ENCODE measurements at places on chromosomes 3 and 15.

- DNase-seq: no peak
Measured at GRCh38 chr3:85800676-85801075, 841.9 kb downstream of the CADM2 start.

GRCh38 chr3:194254040-194254439 lies 97.1 kb downstream of the CPN2 start:
- DNase-seq: no peak

GRCh38 chr15:101022876-101023275 lies 103.7 kb downstream of the LRRK1 start:
- DNase-seq: no peak

DNA sequence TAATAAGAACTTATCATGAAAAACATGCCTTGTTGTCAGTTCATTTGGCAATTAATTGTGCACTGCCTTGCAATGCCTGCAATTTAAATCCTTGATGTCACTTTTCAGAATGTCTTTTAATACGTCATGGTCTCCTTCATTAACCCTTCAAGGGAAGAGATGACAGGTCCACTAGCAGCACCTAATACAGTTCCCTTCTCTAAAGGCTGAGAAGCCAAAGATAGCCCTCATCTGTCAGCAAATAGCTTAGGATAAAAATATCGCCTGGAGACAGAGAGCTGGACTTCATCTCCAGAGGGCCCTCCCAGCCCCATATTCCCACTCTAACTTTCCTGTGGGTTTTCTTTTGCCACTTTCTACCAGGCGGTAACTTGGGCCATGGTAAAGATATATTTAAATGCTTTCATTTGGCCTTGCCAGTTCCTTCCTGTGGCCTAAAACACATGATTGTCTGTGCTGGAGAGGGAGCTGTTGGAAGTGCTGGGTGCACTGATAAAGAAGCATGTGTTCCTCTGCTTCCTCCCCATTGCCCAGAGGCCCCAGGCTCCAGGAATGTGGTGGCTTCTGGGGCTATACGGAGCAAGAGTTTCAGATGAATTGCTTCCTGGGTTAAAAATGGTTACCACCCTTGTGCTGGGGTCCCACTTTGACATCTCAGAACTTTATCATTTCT lies 76.3 kb upstream of the UMPS start:
- DNase-seq: no peak

GRCh38 chr3:33722191-33722590 lies 4.1 kb upstream of the CLASP2 start:
- no peak for DNase-seq

DNA sequence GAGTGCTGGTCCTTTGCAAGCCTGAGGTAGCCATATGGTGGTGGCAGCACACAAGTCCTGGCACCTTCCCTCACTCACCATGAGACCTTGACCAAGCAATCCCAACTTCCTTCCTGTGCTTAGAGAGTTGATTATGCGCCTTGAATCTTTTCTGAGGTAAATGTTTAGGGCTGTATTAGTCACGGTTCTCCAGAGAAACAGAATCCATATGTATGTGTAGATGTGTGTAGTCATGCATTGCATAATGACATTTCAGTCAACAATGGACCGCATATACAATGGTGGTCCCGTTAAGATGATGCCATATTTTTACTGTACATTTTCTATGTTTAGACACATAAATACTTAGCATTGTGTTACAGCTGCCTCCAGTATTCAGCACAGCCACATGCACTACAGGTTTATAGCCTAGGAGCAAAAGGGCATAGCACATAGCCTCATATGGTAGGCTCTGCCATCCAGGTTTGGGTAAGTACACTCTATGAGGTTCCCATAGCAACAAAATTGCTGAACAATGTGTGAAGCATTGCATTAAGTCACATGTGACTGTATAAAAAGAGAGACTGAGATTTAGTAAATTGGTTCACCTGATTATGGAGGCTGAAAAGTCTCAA lies 20.2 kb upstream of the NUP210 start:
- no peak for DNase-seq

GRCh38 chr3:11436775-11437174 lies 164.6 kb downstream of the ATG7 start:
- no peak for DNase-seq

DNA sequence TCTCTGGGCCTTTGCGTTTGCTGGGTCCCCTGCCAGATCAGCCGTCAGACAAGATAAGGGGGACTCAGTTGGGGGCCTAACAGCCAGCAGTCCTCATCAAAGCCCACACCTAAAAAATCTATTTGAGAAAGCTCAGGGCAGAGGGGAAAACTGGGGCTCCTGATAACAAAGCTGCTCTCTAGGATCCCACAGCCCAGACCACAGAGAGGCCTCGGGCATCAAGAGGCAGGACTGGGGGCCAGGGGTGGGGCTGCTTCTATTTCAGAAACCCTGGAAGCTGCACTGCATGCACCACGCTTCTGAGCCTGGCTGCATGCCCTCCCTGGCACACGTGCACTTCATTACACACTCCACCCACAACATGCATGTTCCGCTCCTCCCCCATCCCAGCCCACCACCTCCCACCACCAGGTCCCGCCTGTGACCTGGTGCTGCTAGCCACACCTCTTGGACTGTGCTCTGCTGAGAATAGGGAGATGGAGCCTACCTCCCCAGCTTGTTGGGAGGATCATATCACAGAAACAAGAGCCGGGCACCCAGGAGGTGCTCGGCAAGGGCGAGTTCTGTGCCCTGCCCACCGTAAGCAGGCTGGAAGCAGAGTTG lies 26.6 kb downstream of the FBLN2 start:
- no peak for DNase-seq

- no peak for DNase-seq
Measured at GRCh38 chr3:16869261-16870005, 15.3 kb upstream of the PLCL2 start.

DNA sequence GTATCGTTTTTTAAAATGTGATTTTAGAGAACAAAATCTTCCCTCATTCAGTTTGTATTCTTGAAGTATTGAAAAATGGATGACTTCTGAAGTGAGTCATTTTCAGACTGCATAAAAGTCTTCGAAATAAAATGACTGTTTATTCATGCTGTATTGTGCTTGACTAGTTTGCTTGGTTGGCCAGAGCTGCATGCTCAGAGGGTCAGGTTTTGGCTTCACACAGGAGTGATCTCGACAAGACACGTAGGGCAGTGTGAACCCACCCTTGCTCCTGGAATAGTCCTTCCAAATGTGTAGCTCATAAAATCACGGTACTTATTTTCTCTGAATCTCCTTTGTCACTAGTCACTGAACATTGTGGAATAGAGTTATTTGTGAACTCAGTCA lies 73.3 kb downstream of the FNDC3B start:
- no peak for DNase-seq

- DNase-seq: peak; percentile 15
Measured at GRCh38 chr3:149813367-149814281, 609 bp downstream of the RNF13 start.

- no peak for DNase-seq
Measured at GRCh38 chr15:76309601-76310330, 1.5 kb downstream of the ETFA start.

GRCh38 chr15:71162309-71162708 lies 47.0 kb downstream of the THSD4 start:
- no peak for DNase-seq

DNA sequence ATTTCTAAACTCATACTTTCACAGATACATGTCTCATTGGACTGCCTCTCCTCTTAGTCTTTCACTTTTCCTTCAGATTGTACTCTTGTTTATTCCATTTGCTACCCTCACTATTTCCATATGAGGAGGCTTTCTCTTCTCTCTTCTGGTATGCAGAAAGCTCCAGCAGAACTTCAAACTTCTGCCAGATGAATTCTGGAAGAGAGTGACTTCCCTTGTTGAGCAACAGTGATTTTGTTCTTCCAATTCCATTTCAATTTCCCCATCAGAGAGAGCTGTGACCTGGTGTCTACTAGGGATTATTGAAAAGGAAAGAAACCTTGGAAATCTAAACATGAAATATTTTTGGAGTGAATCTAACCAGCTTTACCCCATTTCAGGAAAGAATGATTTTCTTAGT lies 523.2 kb upstream of the ZNF717 start:
- no peak for DNase-seq

- DNase-seq: no peak
Measured at GRCh38 chr15:70378126-70379031, 280.7 kb upstream of the TLE3 start.

- no peak for DNase-seq
Measured at GRCh38 chr3:149738876-149739275, 13.4 kb downstream of the COMMD2 start.

DNA sequence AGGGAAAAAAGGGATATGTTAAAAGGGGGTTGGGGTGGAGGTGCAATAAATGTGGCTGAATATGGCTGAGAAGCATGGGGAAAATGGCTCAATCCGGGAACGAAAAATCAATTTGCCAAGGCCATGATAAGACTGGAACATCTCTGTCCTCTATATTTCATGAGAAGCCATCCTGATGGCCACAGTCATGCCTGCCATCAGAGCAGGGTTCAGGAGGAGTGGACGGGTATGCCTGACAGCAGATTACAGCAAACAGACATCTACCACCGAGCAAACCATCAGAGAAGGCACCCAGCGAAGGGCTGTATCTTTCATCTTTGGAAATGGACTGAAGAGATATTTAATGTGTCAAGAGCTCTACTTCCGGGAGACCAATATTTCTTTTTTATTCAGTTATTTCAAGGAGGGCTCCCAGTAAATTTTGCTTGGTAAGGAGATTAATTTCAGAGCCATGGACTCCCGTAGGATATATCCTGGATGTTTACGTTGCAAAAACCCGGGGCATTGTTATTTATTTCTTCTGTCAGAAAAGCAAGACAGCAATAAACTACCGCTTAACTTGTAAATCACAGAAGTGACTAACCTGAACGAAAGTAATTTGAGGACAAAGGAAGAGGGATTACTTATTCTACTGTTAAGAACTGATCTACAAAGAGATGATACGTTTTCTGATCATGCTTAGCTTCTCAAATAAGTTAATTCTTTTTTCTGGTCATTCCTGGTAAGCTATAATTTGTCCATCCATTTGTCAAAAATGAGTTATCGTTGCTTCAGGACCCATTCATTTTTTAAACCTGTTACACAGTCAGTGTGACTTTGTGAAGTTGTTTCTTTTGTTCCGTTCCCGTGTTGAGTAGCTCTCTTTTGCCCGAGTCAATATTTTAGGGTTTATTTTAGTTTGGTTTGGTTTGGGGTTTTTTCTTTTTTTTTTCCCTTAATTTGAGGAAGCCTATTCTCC lies 80.6 kb upstream of the CHD2 start:
- DNase-seq: no peak

DNA sequence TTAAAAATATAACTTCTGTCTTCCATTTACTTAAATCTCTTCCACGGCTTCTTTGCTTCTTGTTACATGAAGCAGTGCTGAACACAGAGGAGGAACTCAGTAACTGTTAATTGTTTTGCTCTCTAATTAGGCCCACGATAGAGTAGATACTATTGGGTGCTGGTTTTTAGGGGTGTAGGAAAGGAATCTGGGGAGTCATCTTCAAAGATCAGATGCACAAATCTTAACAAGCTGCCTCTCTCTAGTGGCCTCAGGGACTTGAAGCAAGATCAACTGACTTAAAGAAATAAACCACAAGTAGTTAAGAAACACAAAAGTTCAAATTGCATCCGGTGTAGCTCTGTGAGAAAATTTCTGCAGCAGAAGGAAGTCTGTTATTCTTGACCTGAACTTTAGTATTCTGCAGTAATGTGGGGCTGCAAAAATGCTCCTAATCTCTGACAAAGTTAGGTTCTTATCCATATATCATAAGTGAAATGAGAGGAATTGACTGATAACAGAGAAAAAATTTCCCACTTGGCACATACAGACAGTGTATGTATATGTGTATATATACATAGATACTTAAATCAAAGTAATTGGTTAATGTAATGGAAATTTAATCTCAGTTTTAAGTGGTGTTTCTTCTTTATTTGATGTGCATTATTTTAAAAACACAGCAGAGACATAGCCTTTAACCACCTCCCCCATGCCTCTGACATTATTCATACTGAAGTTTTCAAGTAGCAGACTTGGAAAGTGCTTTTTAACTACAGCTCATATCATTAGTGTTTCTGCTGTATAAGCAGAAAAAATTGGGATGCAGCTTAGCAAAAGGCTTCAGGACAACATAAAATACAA lies 51.8 kb downstream of the CHST2 start:
- peak; percentile 43 for DNase-seq

DNA sequence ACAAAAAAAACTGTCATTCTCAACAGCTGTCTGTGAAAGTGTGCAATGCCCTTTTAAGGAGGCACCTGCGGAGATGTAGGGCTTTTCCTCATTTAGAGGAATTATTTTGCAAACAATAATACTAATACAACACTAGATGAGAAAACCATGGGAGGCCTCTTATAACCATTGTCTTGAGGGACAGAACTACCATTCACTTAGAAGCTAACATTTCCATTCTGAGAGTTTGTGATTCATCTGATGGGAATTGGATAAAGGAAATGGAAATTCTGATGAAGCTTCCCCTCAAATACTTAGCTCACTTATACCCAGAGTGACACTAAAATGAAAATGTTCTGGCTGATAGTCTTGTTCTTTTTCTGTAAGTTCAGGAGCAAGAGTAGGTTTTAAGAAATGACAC lies 147.7 kb downstream of the CADPS start:
- no peak for DNase-seq

DNA sequence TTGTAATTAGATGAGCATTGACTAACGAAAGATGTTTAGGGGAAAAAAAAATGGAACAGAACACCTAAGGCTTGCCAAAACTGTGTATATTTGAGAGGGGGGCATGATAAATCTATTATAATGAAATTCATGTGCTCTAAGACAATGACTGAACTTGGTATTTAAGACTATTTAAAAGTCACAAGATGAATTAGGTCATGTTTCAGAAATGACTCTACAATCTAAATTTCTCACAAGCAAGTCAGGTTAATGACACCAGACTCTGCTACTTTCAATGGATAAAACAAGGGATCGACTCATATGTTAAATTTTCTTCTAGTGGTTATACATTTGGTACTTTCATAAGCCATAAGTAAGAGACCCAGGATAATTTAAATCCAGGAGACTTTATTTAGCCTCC lies 78.4 kb downstream of the DUT start:
- no peak for DNase-seq

DNA sequence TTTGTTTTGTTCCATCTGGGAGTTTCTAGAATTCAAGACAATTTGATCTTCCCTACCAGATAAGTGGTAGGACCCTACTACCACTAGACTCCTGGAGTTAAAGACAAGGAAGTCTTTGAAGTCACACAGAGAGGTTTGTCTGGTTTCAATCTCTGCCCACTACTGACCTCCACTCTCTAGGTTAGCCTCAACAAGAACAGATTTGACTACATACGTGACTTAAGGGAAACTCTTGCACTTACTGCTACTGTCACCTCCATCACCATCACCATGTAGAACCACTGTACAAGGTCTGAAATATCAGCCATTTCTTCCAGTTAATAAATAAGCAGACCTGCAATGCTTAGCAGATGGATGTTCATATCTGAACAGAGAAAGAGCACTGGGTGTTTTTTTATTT lies 148.3 kb upstream of the ARHGEF26 start:
- no peak for DNase-seq

GRCh38 chr15:100833417-100834389 lies 45.9 kb upstream of the ALDH1A3 start:
- DNase-seq: no peak

GRCh38 chr3:195171093-195171873 lies 99.7 kb downstream of the XXYLT1 start:
- DNase-seq: no peak

GRCh38 chr3:22364851-22365250 lies 613.8 kb upstream of the ZNF385D start:
- DNase-seq: no peak

GRCh38 chr15:72227192-72227586 lies 3.8 kb downstream of the PKM start:
- DNase-seq: peak; percentile 34
